ENCODE measurements at places on chromosomes 16 and 17.

GRCh38 chr16:75394941-75395340, 38.4 kb downstream of the CFDP1 start:
- DNase-seq = no peak

- no peak for DNase-seq
Measured at GRCh38 chr16:60414613-60415012, 1621.6 kb downstream of the CDH8 start.

DNA sequence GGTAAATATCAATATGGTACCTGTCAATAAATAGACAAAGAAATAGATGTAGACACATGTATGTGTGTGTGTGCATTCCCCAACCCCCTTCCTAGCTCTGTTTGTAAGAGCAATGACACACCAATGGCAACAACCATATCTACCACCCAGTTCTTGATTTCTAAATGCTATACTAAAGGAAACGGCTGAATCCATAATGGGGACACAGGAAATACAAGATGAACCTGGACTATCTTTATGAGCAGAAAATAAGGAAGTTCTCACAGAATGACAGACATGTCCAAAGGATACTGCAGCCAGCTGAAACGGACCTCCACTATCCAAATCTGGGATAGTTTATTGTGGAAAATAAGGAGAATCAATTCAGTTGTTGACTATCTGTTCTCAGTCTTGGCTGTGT, 75.3 kb downstream of the MYO1D start:
- DNase-seq = no peak

DNA sequence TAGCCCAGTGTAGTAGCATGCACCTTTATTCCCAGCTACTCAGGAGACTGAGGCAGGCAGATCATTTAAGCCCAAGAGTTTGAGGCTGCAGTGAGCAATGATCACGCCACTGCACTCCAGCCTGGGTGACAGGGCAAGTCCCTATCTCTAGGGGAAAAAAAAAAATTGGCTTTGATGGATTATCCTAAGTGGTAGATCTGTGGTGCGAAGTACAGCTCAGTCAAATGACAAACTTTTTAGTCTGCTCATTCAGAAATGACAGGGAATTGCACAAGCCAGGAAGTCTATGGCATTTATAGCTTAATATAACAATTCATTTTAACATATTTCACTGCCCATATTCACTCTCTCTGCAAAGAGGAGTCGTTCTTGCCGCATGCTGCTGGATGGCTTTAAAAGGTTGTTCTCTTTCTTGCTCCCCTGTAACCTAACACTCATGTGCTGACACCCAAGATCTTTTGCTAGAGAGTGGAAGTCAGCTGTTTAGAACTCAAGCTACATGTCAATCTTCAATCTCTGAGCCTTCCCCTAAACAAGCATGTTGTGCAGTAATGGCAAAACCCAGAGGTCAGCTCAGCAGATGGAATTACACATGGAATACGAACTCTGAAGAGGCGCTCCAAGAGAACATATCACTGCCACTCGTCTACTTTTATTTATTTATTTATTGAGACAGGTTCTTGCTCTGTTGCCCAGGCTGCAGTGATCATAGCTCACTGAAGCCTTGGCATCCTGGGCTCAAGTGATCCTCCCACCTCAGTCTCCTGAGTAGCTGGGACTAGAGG, 32.8 kb downstream of the RNF157 start:
- no peak for DNase-seq

- no peak for DNase-seq
Measured at GRCh38 chr17:3802461-3803307, 1.7 kb upstream of the ITGAE start.

DNA sequence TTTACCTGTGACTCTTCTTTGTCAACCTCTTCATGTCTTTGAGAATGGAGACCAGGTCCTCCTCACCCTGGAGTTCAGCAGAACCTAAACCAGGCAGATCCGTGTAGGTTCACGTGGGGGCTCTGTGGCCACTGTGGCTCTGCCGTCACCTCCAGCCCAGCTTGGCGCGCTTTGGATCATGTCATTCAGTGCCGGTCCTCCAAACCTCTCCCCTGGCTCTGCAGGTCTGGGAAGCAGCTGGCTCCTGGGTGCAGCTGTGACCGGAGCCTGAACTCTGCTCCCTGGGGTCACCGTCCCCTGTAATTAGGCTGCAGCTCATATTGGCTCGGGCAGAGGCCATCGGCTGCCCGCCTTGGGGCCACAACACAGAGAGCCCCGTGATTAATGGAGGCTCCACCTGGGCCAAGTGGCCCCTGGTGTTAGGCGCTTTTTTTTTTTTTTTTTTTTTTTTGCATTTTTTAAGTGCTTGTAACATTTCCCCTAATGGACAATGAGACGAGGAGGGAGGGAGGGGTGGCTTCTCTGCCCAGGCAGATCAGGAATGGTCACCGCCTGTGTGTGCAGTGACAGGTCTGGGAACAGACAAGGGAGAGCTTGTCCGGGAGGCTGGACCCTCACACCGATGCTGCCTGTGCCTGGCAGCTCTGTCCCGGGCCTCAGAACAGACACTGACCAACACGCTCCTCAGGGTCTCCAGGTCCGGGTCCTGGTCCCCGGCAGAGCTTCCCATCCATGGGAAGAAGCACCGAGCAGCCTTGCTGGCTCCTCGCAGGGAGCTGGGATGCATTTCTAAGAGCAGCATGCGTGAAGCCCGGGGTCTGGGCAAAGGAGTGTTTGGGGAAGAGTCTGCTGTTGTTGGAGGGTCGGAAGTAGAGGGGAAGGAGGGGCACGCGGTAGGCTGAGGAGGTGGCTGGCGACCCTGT, 247.9 kb downstream of the SEC14L1 start:
- DNase-seq = no peak

DNA sequence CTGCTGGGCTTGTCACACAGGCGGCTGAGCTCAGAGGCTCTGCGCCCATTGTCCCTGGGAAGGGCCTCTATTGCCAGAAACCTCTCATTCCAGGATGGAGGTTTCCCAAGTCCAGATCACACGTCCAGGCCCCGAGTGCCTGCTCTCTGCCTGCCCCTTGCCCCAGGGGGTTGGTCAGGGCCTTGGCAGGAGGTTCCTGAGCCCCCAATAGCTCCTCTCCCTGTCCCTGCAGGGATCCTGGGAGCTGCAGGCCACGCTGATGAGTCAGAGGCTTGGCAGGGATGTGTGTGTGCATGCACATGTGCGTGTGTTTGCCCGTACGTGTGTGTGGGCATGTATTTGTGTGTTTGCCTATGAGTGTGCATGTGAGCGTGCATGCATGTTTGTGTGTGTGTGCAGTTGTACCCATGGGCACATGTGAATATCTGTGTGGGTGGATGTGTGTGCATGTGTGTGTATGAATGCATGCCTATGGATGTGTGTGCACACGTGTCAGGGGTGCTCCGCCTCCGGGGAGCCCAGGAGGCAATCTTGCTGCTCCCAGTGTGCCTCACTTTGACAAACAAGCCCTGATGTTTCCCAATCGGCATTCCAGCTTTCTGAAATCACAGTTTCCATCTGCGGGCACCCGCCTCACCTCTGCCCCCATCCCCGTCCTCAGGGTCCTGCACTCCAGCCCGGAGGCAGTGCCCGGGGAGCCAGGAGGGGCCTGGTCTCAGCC, 98.4 kb upstream of the GSE1 start:
- DNase-seq = peak; percentile 54

DNA sequence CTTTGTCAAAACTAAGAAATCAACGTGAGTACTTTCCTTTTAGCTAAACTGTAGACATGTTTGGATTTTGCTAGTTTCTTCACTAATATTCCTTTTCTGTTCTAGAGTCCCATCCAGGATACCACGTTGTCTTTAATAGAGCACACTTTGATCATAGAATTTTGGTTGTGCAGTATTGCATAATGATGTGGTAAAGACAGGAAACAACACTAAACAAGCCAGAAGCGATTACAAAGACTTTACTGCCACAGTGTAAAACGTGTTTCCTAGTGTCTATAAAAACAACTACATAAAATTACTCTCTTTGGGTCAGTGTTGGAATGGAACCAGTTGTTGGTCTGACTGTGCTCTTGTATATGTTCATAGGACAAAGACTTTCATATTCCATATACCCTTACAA, 19.3 kb downstream of the SHISA9 start:
- DNase-seq = no peak

- no peak for DNase-seq
Measured at GRCh38 chr17:19381361-19381740, 3.1 kb downstream of the MAPK7 start.

Data from retinal pigment epithelial cell (primary cell).